ENCODE measurements at places on chromosomes 2 and 18.

DNA sequence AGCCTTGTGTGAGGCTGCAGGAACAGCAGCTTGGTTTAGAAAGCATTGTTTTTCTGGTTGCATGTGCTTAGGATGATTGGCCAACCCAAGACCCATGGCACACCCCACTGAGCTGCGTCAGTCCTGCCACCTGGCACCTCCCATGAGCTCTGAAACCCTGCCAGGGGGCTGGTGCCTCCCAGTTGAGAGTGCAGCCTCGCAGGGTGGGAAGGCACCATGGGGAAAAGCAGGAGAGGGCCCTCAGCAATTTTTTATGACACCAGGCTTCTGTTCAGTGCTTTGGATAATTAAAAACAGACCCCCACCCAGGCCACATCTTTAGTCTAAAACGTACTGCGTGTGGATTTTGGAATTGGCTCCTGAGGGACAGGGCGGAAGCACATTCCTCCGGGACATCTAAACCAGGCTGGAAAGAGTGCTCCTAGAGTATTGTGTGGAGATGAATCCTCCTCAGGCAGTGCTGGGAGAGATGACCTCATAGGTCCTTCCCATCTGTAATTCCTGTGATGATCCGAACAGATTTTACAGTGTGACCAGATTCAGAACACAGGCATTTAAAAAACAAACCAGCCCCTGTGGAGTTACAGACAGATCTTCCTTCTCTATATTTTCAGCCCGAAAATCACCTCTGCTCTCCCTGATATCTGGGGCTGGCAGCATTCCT, 438.3 kb downstream of the ZNF521 start:
- no peak for DNase-seq

DNA sequence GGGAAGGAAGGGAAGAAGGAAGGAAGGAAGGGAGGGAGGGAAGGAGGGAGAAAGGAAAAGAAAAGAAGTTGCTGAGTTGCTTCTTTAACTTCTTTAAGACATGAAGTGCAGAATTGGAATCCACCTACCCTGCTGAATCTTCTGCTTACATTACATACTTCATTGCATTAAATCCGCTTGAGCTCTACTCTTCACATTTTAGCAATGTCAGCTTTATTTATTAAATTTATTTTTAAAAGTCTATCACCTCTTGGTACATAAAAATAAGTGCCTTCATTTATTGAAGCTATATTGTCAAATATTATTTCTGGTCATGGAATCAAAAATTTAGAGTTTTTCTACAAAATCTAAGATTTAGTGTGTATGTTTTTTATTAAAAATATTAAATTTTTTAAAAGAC, 284.6 kb downstream of the CCDC102B start:
- no peak for DNase-seq

GRCh38 chr2:16048466-16048865, 108.1 kb downstream of the MYCN start:
- no peak for DNase-seq

DNA sequence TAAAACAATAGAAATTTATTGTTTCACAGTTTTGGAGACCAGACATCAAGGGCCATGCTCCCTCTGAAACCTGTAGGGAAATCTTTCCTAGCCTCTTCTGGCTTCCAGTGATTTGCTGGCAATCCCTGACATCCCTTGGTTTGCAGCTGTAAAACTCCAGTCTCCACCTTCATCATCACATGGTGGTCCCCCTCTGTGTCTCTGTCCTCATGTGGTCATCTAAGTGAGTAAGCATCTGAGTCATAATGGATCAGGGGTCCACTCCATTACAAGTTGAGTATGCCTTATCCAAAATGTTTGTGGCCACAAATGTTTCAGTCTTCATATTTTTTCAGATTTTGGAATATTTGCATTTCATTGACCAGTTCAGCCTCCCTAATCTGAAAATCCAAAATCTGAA, 5.6 kb upstream of the SGPP2 start:
- no peak for DNase-seq

DNA sequence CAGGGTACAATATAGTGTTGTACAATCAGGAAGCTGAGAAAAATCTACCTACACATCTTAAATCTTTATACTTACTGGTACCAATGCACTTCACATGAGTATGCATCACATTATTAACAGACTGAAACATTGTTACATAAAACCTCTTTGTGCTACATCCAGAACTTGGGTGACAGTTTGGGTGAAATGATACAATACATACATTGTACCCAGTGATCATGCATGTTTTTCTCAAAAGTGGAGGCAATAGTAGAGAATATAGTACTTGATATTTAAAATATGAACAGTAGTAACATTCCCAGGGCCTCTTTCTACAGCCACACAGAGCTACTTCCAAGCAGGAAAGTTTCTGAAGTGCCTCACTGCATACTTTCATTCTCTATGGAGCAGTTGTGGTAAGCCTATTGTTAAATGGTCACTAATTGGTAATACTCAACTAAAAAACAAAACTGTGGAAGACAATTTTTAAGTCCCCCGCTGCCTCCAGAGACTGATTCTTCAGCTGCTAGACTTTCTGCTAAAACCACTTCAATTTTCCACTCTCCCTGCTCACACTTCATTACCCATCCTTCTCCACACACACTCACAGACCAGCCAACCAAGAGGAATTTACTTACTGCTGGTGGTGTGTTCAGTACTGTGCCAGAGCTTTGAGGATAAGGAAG, 22.9 kb upstream of the GRB14 start:
- no peak for DNase-seq

- DNase-seq = no peak
Observed at GRCh38 chr2:70069049-70069448, 18.2 kb upstream of the PCBP1 start.

DNA sequence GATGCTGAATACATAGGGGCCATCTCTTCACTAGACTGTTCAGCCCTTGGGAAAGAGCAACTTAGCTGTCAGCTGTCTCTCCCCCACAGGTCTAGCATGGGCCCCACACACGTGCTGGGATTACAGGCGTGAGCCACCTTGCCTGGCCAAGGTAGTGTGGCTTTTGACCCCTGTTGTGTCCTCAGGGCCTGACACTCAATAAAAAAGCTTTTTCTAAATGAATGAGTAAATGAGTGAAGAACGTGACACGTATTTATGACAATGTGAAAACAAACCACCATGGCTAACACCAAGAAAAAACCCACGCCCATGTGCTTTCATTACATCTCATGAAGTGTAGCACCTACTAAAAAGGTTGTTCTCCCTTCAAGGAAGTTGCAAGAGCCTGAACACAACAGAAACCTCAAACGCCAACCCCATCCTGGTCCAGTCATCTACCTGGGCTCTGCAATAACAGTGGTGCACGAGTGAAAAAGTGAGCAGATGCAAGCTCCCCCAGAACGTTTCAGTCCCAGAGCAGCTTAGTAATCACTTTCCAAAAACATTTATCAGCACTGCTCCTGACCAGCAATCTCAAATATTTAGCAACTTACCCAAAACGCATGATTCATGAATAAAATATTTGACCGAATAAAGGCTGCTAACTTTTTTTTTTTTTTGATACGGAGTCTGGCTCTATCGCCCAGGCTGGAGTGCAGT, 3.4 kb downstream of the WDFY1 start:
- DNase-seq = no peak

DNA sequence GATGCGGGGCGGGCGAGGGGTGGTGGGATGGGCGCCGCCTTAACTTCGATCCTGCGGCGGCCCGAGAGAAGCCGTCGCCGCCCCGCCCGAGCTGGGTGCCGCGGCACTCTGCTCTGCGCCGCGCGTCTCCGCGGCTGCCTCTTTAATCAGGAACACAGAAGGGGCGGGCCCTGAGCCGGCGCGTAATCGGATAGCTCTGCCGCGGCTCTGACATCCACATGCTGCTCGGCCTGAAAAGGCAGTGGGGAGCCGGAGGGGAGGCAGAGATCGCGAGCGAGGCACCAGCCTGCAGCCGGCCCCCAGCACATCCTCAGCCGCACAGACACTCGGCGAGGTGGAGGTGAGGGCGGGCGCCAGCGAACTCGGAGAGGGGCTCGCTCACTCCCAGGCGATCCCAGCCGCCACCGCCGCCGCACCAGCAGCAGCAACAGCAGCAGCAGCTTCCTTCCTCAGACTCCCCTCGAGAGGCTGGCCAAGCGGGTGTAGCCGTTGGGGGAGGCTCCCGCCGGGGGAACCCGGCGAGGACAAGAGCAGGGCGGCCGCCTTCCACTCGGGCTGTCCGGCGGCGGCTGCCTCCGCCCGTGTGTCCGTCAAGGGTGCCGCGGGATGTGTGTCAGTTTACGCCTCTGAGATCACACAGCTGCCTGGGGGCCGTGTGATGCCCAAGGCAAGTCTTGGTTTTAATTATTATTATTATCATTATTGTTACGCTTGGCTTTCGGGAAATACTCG, at the start of gene NRP2:
Gene NRP2 (plus strand): TSS at position 263 of the 732 bp plus-strand sequence. CDS start 790 bp downstream, outside the sequence.
- DNase-seq = peak; percentile 92

GRCh38 chr2:112026509-112026908, 28.6 kb upstream of the TMEM87B start:
- DNase-seq = no peak

DNA sequence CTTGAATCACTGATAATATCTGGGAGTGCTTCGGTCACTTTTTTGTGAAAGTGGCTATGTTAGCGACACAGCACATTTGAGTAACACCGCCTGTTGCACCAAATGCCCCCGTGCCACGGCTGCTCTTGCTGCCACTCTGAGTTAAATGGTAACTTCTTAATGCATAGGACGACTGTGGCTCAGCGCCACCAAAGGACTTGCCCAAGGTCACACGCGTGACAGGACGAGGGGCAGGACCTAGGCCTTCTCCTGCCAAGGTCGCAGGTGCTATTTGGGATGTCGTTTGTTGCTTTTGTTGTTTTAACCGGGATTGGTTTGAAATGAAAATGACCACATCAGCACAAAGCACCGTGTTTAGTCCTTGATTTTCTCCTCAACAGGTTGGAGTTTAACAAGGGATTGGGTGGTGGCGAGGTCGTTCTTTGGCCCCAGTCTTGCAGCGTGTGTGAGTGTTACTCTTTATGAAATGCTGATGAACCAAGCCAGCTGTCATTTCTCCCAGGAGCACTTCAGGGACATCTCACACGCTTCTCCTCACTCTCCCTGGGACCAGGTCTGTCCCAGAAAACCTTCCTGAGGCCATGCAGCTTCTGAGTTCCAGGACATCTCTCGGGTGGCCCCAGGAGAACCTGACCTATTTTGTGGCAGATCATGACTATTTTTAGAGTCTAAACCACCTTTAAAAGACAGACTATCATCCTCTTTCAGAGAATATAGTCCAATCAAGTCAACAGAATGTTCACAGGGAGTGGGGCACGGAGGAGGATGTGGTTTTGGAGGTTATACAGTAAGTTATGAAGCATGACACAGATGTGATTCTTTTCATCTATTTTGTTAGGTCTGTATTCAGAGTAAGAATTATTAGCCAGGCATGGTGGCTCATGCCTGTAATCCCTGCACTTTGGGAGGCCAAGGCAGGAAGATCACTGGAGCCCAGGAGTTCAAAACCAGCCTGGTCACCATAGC, 49.9 kb downstream of the MTCL1 start:
- no peak for DNase-seq

DNA sequence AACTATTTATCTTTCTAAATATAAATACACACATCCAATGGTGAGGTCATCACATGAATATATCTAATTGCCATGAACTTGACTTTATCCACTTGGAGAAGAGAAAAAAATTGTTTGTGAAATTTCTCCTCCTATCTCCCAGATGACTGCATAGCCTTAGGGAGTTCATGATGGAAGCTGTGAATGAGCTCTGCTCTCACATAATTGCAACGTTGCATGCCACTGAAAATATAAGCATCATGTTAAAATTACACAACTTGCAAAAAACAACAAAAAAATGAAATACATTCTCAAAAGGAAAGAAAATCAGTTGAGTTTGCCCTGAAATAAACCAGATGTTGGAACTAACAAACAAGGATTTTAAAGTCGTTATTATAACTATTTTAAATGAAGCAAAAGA, 50.6 kb upstream of the OSR1 start:
- no peak for DNase-seq

GRCh38 chr2:9332136-9332852, 91.0 kb downstream of the ITGB1BP1 start:
- no peak for DNase-seq

DNA sequence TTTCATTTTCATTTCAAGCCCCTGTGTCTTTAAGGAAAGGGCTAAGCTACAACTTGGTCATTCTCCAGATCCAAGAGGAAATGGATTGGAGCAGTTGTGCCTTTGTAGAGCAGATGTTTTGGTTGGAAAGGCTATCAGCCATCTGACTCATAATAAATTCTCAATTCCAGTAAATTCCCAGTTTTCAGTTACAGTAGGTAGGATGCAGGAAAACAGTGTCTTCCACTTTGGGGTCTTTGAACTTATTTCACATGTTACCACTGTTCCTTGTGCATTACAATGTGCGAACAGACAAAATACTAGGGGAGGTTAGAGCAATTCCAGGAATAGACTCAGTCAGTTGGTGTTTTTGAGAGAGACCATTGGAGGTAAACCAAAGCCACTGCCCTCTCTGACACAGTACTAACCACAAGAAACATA, 211.9 kb downstream of the BABAM2 start:
- no peak for DNase-seq

GRCh38 chr2:99915108-99915675, 227.2 kb downstream of the AFF3 start:
- DNase-seq = no peak
